Mesenchymal stem cell (in vitro differentiated cells and primary cell): ENCODE measurements at places on chromosomes 13 and 19.

DNA sequence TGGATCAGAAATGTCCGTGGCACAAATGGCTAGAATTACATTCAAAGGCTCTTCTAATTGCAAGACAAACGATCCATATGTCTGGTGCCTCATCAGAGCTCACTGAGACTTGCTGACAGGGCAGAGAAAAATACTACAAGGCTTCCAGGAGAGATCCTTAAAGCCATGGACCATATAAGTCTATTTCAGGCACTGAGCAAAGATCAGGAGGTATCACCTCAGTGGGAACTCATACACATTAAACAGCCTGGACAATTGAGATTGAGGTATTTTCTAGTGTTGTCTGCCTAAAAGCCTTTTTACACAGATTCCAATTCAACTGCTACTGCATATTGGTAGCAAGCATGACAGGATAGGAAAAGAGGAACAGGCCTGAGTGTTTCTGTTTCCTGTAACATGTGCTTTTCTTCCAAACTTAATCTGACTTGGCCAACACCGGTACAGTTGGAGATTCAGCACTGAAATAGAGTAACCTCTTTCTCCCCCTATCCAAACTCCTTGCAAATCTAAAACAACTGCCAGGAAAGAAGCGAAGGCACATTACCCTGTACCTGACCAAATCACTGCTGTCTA is 65.9 kb downstream of the SERP2 start:
- peak; percentile 35 for DNase-seq

- no peak for DNase-seq
These were observed 139.7 kb downstream of the FLT1 start for GRCh38 chr13:28355046-28355821.

GRCh38 chr13:32590266-32590665 is 4.0 kb downstream of the PDS5B start:
- DNase-seq: no peak

- DNase-seq: no peak
These were observed 187.7 kb downstream of the RAP2A start for GRCh38 chr13:97621631-97622030.

DNA sequence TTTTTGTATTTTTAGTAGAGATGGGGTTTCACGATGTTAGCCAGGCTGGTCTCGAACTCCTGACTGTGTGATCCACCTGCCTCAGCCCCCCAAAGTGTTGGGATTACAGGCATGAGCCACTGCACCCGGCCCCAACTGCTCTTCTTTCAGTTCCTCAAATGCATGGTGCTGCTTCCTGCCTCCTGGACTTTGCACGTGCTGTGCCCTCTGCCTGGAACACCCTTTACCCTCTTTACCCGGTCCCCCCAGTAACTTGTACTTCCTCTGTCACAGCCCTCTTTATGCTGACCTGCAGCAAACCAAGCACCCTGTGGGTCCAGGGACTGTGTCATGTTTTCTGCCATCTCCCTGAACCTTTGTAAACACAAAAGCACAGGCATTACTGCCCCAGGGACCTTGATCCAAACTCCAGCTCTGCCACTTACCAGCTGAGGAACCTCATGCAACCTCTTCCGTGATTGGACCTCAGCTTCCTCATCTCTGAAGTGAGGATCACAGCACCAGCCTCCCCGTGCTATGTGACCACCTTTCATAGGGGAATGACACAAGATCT is 3.8 kb downstream of the BLVRB start:
- no peak for DNase-seq

DNA sequence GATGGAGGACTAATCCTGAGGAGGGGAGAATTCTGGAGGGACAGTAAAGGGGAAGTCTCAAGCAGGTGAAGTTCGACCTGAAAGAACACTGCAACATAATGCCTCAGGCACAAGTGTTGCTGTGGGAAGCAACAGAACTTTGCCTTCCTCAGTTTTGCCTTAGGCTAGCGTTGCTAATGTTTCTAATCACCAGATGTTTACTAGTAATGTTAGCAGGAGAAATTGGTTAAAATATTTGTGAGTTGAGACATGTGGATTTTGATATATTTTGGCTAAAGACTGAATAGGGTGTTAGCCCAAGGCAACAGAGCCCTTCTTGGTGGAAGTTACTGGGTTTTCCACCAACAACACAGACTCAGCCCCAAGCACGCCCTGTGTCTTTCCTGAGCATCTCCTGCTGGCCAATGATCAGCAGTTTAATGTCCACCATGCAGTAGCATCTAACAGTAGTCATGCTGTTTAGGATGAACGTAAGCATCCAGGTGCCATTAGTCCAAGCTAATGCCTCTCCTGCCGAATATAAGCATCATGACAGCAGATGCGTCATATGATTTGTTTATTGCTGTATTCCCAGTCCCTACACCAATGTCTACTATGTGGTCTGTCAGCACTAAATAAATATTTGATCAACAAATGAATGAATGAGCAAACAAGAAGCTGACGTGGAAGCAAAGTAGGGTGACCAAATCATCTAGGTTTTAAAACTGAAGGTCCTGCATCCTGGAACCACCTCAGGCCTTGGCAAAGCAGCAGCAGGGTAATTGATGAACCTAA is 511.9 kb upstream of the HTR2A start:
- peak; percentile 45 for DNase-seq

- DNase-seq: peak; percentile 57
These were observed 12.0 kb downstream of the TGDS start for GRCh38 chr13:94583926-94584325.

GRCh38 chr13:40355126-40355724 is 311.2 kb downstream of the FOXO1 start:
- no peak for DNase-seq
